ENCODE measurements at places on chromosomes 4 and X.
A peak's percentile ranks its signal among the peaks of the same experiment; 100 is the strongest.

DNA sequence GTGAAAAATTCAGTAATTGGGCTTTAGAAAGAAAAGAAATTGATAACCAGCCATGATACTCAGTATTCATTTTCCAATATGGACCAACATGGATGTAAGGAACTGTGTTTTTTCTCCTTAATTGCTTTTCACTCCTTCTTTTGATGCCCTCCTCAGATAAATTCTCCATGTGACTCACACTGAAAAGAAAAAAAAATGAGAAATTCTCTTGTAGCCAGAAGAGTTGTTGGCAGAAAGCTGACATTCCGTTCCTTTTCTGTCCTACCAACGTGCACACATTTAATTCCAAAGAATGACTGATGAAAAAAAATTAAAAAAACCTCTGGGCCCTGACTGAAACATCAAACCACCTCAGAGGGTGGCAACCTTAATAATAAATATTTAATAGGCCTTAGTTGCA, 153.1 kb downstream of the AMELX start:
- no peaks in the 10 kb centered on the region for H3K27me3 ChIP-seq
- no peak overlapping the region for H3K27ac ChIP-seq
- H3K4me1 ChIP-seq: no peaks in the 10 kb centered on the region
- no peak overlapping the region for H3K4me3 ChIP-seq
- no peak for DNase-seq

DNA sequence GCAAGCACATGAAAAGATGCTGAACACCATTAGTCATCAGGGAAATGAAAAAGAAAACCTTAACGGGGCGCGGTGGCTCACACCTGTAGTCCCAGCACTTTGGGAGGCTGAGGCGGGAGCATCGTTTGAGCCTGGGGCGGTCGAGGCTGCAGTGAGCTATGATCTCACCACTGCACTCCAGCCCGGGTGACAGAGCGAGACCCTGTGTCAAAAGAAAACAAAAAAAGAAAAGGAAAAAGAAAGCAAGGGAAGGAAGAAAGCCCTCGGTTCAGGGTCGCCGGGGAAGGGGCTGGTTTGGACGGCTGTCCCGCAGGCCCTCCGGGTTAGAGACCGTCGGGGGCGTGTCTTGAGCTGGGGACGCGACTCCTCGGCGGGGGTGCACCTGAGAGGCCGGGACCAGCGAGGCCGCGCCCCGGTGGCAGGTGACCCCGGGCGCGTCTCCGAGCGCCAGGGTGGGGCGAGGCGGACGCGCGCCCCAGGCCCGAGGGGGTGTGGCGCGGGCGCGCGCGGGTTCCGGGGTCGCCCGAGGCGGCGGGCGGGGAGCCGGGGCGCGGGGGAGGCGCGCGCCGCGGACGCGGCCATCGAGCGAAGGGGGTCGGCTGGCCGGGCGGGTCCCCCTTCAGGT, 478 bp upstream of the PLXNA3 start:
- peaks cover 9% of the 10 kb centered on the region for H3K36me3 ChIP-seq
- H3K27me3 ChIP-seq: no peaks in the 10 kb centered on the region
- H3K4me1 ChIP-seq: peaks cover 5% of the 10 kb centered on the region
- DNase-seq: no peak

- no peaks in the 10 kb centered on the region for H3K27me3 ChIP-seq
- DNase-seq: no peak
- H3K4me1 ChIP-seq: no peaks in the 10 kb centered on the region
- H3K4me3 ChIP-seq: no peak overlapping the region
- H3K36me3 ChIP-seq: no peaks in the 10 kb centered on the region
These were observed 30.8 kb downstream of the COMMD8 start for GRCh38 chr4:47432749-47433148.

- peaks cover 3% of the 10 kb centered on the region for H3K36me3 ChIP-seq
- no peaks in the 10 kb centered on the region for H3K27me3 ChIP-seq
- peaks cover under 1% of the 10 kb centered on the region for H3K4me1 ChIP-seq
- DNase-seq: no peak
- no peak overlapping the region for H3K27ac ChIP-seq
These were observed 3.4 kb downstream of the ATP1B4 start for GRCh38 chrX:120365320-120365719.

- no peaks in the 10 kb centered on the region for H3K4me1 ChIP-seq
- no peak overlapping the region for H3K4me3 ChIP-seq
- peaks cover 5% of the 10 kb centered on the region for H3K36me3 ChIP-seq
- no peak overlapping the region for H3K27ac ChIP-seq
- no peak for DNase-seq
- no peaks in the 10 kb centered on the region for H3K27me3 ChIP-seq
These were observed 129.4 kb downstream of the CNKSR2 start for GRCh38 chrX:21503593-21503992.

DNA sequence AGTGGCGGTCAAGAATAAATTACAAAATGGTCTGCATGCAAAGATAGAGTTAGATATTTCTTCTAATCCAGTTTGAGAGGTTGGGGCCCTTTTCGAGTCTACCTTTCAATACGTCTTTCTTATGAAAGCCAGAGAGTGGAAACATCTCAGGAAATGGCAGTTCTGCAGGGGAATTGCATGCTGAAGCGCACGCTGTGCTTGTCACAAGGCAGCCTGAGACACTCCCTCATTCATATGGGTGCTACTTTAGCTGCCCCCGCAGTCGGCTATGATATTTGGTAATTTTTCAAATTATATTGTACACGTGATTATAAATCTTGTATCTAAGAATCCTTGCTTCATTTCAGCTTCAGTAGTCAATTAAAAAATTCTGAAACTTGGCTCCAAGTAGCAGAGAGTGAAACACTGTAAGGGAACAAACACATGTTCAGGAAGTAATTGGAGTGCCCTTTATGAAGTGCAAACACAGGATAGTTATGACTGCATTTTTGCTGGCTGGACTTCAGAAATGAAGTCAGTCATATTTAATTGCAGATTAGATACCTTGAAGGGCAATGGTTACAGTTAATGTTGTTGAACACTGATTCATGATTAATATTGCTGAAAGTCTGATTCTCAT, 145.5 kb upstream of the NAP1L5 start:
- H3K27ac ChIP-seq: no peak overlapping the region
- no peaks in the 10 kb centered on the region for H3K27me3 ChIP-seq
- peaks cover 11% of the 10 kb centered on the region for H3K4me1 ChIP-seq
- peaks cover 10% of the 10 kb centered on the region for H3K36me3 ChIP-seq

DNA sequence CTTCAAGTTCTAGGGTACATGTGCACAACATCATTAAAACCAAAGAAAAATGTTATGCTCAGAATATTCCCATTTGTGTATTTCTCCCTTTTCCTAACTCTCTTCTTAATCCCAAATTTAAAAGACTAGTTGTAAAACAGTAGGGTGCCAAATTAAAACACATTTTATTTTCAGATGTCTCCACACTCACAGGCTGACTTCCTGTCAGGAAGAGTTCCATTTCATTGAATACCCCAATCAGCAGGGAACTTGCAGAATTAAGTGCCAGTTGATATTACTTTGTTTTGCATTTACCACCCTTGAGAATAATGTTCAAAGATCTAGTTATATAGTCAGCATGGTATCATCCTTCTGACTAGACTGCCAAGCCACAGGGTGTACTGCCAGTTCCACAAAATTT, 207.9 kb downstream of the MAB21L2 start:
- no peak overlapping the region for H3K27ac ChIP-seq
- no peak for DNase-seq
- peaks cover 8% of the 10 kb centered on the region for H3K4me1 ChIP-seq
- no peaks in the 10 kb centered on the region for H3K27me3 ChIP-seq
- H3K36me3 ChIP-seq: no peaks in the 10 kb centered on the region

GRCh38 chr4:3136454-3136853, 62.0 kb downstream of the HTT start:
- no peak for DNase-seq
- no peaks in the 10 kb centered on the region for H3K4me1 ChIP-seq
- H3K27me3 ChIP-seq: no peaks in the 10 kb centered on the region

- no peaks in the 10 kb centered on the region for H3K36me3 ChIP-seq
- no peak overlapping the region for H3K27ac ChIP-seq
- no peak overlapping the region for H3K4me3 ChIP-seq
- no peak for DNase-seq
These were observed 7.8 kb upstream of the SH3TC1 start for GRCh38 chr4:8191136-8191747.

DNA sequence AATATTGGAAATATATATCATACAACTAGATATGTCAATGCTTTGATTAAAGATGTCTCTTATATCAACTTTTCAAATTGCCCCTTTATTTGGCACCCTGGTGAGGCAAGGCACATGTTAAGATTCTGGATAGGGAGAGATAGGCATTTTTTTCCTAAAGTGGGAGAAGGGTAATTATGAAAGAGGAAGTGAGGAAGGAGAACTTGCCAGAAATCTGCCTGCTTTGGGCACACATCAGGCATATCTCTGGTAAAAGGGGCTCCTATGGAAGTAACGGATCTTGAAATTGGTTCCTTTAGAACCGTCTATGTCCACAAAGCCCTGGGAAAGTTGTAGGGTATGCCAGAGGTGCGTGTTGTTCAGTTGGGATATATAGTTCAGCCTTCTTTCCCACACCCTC, 5.7 kb downstream of the IL15 start:
- H3K4me1 ChIP-seq: peaks cover 3% of the 10 kb centered on the region
- peaks cover 45% of the 10 kb centered on the region for H3K27me3 ChIP-seq
- no peak overlapping the region for H3K27ac ChIP-seq
- DNase-seq: no peak
- no peak overlapping the region for H3K4me3 ChIP-seq

DNA sequence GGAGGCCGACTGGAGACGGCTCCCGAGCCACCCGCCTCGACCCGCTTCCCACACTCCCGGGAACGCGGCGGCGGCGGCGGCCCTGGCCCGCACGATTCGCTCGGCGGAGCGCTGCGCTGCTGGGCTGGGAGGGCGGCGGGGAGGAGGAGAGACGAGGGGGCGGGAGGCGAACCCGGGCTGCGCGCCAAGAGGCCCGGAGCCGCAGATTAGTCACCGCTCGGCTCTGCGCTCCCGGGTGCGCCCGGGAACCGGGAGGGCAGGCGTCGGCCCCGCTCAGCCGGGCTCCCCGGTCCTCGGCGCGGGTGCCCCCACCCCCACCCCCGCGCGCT, 11.2 kb upstream of the BCOR start:
- peaks cover 18% of the 10 kb centered on the region for H3K27me3 ChIP-seq
- peaks cover 34% of the 10 kb centered on the region for H3K4me1 ChIP-seq
- no peak for DNase-seq
- peaks cover 2% of the 10 kb centered on the region for H3K36me3 ChIP-seq

DNA sequence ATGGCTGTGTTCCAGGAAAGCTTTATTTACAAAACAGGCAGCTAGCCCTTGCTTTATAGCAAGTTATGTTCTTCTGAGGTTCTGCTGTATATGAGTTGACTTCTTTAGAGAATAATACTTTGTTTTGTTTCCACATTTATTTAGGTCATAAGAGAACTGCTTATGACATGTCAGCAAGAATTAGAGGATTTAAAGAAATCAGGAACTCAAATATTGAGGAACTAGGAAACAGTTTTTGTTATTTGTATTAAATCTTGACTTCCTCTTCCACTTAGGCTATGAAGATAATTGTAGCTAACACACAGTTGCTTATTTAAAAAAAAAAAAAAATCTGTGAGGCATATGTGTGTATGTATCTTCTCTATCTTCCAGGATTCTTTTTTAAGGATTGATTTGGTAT, 14.3 kb downstream of the ZRSR2 start:
- no peaks in the 10 kb centered on the region for H3K4me1 ChIP-seq
- H3K27me3 ChIP-seq: no peaks in the 10 kb centered on the region
- H3K36me3 ChIP-seq: peaks cover 8% of the 10 kb centered on the region
- no peak for DNase-seq

- no peaks in the 10 kb centered on the region for H3K36me3 ChIP-seq
- H3K4me3 ChIP-seq: no peak overlapping the region
- DNase-seq: no peak
These were observed 53.7 kb downstream of the C4orf46 start for GRCh38 chr4:158617956-158618355.

GRCh38 chr4:67087897-67088296, 457.4 kb downstream of the CENPC start:
- H3K36me3 ChIP-seq: no peaks in the 10 kb centered on the region
- H3K4me1 ChIP-seq: peaks cover 37% of the 10 kb centered on the region
- H3K4me3 ChIP-seq: no peak overlapping the region

GRCh38 chr4:152805818-152806217, 26.1 kb downstream of the ARFIP1 start:
- no peak overlapping the region for H3K27ac ChIP-seq
- no peaks in the 10 kb centered on the region for H3K27me3 ChIP-seq
- no peak for DNase-seq
- peaks cover 23% of the 10 kb centered on the region for H3K36me3 ChIP-seq
- no peak overlapping the region for H3K4me3 ChIP-seq

DNA sequence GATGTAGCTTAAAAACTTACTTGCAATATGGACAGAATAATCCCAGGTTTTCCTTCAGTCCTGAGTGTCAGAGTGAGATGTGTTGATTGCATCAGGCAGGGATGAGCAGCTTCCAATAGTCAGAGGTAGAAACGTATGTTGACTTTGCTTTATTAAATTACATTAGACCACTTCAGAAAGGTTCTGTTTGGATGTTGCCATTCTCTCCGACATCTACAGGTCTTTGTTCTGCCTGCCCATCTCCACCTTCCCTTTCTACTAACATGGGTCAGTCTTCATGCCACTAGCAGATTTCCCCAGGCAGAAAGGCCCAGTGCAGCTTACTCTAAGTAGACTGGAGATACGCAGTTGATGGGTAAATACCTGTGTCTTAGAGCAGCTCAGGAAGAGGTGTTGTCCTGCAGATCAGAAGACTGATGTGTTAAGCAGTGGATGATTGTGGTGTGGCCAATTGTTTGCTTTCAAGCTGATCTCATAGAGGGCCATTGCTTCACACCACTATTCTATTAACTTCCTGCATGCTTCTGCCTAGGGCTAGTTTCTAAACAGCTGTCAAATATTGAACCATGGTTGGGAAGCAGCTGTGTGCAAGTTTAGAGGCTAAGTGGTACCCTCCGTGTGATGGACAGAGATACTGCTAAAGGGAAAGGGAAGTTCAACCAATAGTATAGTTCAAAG, 1.8 kb downstream of the FRMPD4 start:
- H3K27me3 ChIP-seq: peaks cover 69% of the 10 kb centered on the region
- peaks cover 2% of the 10 kb centered on the region for H3K36me3 ChIP-seq
- DNase-seq: no peak
- no peak overlapping the region for H3K27ac ChIP-seq
- H3K4me3 ChIP-seq: peak overlapping the region; percentile 41

GRCh38 chr4:164956766-164957643, 20.5 kb downstream of the TRIM61 start:
- peak overlapping the region; percentile 93 for H3K4me3 ChIP-seq
- peak; percentile 61 for DNase-seq
- H3K36me3 ChIP-seq: peaks cover 14% of the 10 kb centered on the region
- no peaks in the 10 kb centered on the region for H3K27me3 ChIP-seq
- H3K4me1 ChIP-seq: peaks cover 28% of the 10 kb centered on the region

DNA sequence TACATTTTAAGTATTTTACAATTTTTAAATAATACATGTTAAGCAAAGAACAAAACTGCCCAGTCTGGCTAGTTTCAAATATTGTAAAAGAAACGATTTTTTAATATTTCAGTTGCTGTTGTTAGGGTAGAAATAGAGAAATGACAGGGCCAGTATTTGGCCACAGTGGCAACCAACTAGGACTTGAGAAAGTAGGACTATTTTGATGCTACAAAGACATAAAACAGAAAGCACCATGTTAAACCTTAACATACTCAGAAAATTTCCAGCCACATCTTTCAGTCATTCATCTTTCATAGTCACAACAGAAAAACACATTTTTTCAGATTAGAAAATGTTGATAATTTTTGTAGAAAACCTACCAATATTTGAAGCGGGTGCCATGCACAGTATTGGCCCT, 104.5 kb downstream of the MBNL3 start:
- H3K27me3 ChIP-seq: no peaks in the 10 kb centered on the region
- peaks cover 13% of the 10 kb centered on the region for H3K4me1 ChIP-seq
- peaks cover 8% of the 10 kb centered on the region for H3K36me3 ChIP-seq

GRCh38 chrX:68686097-68686977, 38.9 kb downstream of the STARD8 start:
- H3K27ac ChIP-seq: no peak overlapping the region
- H3K27me3 ChIP-seq: peaks cover 15% of the 10 kb centered on the region
- H3K4me3 ChIP-seq: peak overlapping the region; percentile 67
- no peaks in the 10 kb centered on the region for H3K36me3 ChIP-seq

All from neural crest cell (in vitro differentiated cells).